Fibroblast of the aortic adventitia (primary cell): ENCODE measurements at places on chromosomes 7 and 10.

DNA sequence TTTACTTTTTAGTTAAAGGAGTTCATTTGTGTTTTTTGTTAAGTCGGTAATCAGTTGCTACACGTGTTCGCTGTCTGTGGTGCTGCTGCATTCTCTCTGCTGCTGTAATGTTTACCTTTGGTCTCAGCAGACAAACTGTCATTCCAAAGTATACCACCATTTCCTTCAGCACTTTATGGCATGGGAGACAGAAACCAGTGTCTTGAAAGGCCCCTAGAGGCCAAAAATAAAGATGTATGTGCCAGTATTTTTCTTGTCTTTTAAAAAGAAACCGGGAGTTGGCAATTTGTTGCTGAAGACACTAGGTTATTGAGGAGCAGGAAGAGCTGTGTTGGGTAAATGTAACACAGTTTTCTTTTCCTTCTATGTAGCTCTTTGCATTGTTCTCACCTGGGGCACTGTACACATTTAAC is 24.1 kb downstream of the ZNF92 start:
- no peak for DNase-seq

GRCh38 chr7:140330128-140330527 is 68.2 kb downstream of the SLC37A3 start:
- no peak for DNase-seq

GRCh38 chr10:79103129-79103528 is 34.4 kb downstream of the ZMIZ1 start:
- no peak for DNase-seq

DNA sequence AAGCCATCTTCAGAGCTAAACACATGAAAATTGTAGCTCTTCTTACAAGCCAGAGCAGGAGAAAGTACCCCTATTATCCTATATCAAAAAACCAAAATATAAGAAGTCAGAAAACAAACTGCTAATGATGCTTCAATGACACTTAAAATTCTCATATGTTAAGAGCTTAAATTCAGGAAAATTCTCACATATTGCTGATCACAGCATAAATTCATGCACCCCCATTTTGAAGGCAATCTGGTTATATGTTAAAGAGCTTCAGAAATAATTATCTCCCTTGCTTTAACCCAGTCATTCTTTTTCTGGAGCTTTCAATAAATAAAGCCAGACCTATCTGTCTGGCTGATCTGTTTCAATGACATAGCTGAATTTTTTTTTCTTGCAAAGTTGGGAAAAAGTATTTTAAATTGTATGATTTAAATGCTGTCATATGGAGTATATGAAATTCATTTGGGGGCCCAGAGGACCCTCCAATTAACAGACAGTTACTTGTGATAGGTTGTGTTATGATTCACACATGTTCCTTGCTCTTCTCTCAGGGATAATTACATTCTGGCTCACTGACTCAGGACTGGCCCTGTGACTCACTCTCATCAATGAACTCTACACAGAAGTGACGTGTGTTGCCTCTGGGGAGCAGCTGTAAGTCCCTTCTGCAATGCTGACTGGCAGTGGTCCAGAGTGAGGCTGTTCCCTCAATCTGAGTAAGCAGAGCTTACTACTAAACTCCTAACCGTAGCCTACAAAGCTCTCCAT is 85.2 kb downstream of the HGF start:
- peak; percentile 100 for DNase-seq

DNA sequence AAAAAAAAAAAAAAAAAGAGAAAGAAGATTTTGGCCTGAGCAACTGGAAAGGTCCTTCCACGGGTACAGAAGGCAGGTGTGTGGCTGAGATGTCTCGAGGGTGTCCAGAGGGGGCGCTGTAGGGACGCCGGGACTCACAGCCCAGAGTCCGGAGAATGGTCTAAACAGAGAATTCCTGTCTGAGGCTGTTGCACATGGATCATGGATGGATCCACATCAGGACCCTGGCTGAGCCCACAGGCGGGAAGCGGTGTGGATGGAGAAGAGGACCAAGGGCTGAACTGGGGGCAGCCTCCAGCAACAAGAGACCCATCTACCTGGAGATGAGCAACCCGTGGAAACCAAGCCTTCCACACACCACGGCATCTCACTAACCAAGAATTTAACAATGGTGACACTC is 55.0 kb downstream of the PKD1L1 start:
- DNase-seq: no peak

DNA sequence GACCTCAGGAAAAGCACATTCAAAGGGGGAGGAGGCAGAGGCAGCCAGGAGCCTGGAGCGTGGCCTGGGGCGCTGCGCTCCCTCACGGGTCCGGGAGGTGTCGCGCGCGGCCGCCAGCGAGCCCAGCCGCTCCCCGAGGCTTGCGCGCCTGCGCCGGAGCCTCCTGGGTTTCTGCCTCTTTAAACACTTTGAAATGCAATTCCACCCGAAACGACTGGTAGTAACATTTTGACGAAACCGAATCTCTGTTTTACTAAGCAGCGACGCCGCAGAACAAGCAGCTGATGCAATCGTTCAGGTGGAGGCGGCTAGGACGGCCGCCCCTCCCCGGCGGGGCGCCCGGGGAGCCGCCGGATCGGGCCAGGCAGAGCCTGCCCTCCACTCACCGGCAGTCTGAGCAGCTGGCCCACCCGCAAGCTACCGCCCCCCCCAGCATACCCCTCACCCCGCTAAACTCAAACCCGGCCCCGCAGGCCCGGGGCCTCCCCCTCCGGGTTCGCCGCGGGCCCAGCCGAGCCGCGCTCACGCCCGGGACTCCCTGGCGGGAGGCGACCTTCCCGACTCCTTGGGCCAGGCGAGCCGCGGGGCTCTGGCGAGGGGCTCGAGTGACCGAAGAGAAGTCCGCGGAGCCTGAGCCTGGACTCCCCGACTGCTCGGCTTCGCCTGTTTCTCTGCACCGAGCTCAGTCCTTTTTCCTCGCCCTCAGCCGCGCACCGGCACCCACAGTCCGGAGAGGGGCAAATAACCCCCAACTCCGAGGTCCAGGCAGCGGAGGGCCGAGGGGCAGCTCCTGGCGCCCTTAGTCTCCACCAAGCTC is 3.2 kb downstream of the MKX start:
- DNase-seq: peak; percentile 75

GRCh38 chr7:158729646-158730382 is 25.2 kb upstream of the NCAPG2 start:
- no peak for DNase-seq

DNA sequence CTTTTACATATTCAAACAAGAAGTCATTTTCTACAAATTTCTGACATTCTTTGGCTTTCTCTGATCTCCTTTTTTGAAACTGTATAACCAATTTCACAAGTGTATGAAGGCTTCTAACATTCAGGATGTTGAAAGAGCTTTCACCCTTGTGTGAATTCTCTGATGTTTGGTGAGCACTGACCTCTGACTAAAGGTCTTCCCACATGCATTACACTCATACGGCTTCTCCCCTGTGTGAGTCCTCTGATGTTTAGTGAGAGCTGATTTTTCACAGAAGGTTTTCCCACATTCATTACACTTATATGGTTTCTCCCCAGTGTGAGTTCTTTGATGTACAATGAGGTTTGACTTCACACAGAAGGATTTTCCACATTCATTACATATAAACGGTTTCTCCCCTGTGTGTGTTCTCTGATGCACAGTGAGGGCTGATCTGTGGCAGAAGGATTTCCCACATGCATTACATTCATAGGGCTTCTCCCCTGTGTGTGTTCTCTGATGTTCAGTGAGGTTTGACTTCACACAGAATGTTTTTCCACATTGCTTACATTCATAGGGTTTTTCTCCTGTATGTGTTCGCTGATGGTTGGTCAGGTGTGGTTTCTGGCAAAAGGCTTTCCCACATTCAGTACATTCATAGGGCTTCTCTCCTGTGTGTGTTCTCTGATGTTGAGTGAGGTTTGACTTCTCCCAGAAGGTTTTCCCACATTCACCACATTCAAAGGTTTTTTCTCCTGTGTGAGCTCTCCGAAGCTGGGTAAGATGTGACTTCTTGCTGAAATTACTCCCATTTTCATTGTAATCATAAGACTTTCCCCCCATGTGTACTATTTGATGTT is 25.7 kb downstream of the ZNF248 start:
- no peak for DNase-seq

DNA sequence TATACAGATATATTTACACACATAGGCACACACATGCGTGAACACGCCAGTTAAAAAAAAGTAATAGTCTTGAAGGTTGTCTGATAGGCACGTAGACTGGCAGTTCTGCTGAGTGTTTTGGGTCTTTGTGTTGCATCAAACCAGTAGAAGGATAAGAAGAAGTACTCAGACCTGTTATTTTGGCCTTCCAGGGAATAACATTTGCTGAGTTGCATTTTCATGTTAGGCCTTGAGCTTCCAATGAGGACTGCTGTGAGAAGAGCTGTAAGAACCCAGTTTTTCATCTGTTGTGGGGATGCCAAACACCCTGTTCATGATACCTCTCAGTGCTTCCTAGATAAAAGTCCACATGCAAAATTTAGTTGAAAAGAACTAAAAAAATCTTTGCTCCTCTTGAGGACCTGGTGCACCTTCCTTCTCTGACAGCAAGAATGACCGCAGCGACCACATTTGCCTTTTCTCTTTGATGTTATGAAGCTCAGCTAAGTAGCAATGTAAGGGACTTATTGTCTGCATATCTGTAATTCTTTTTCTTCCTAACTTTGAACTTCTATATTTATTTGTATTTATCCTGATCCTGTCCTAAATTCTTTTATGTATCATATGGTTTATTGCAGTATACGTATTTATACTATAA is 27.2 kb downstream of the HIPK2 start:
- no peak for DNase-seq

- peak; percentile 98 for DNase-seq
Observed at GRCh38 chr10:103772096-103772845, 83.1 kb downstream of the SH3PXD2A start.

- DNase-seq: no peak
Observed at GRCh38 chr10:122689146-122689820, 10.4 kb downstream of the C10orf120 start.

DNA sequence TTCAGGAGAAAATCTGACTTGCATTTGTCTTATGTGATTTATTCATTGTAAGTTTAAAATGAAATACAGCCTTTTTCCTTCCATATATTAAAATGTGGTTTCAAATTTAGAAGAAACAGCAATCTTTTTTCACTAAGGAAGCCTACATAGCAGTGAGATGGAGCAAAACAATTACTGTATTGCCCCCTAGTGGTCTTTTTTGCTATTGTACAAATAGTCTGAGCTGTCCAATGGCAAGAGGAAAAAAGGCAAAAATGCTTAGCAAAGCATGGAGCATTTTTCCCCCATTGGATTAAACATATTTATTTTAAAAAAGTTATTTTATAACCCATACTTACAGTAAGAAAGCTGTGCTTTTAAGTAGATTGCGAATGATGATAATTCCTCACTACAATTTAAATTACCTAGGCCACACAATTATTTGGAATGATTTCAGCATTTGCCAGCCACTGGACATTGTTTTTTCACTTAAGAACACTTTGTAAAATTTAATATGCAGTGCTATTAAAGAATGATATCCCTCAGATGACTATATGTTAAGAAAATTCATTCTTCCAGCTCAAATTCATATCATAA is 119.5 kb downstream of the CPED1 start:
- peak; percentile 87 for DNase-seq

DNA sequence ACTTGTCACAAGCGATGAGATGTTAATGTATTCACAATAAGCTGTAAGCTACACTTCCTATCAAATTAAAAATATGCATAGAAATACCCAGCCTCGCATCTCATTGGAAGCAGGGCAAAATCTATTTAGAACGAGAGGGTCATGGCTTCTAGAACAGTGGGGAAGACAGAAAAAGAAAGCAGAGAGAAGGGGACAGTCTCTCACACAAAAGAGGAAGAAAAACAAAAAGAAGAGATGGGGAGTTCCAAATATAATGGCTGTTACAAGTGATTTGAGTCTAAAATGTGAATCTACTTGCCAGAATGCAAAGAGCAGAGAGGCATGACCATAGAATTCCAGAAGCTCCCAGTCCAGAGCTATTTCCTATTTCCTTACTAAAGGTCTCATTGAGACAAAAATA is 13.8 kb downstream of the LRRN3 start:
- no peak for DNase-seq

DNA sequence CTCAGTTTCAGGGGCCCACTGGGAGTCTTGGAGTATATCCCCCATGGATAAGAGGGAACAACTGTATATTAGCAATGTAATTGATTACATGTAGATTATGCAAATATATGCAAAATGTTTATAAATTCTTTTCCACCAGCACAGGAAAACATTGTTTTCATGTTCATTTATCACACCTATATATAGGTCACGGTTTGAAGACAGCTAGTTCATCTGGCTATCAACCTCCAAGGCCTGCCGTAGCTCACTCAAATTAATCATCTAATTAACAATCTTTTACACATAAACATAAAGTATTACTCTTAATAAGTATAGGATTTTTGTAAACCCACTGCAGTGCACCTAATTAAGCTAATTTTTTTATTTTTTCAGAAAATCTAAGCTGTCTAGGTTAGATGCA is 53.7 kb upstream of the SP4 start:
- DNase-seq: no peak

DNA sequence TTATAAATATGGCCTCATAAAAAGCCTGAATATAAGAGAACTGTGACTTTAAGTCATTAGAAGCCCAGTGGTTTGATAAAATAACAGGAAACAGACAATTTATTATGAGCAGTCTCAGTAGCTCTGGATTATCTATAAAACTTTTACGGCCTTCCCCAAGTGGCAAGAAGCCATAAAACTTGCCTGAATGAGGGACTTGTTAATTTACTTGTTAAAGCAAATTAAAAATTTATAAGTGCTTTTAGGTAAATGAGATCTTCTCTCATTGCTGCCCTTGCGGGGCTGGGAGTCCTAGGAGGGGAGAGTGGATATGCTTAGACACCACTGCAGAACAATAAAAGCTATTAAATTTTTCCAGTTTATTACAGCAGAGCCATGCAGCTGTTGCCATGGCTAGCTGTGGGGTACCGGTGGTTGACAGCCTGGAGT is 499.9 kb downstream of the AUTS2 start:
- no peak for DNase-seq

- DNase-seq: no peak
Observed at GRCh38 chr10:117140525-117140902, 2.4 kb upstream of the VAX1 start.

- DNase-seq: peak; percentile 60
Observed at GRCh38 chr10:93028883-93029282, 31.7 kb upstream of the CYP26C1 start.

- DNase-seq: peak; percentile 31
Observed at GRCh38 chr10:110898391-110898790, 20.6 kb downstream of the BBIP1 start.

- no peak for DNase-seq
Observed at GRCh38 chr7:127848241-127848640, 183.0 kb downstream of the LRRC4 start.

DNA sequence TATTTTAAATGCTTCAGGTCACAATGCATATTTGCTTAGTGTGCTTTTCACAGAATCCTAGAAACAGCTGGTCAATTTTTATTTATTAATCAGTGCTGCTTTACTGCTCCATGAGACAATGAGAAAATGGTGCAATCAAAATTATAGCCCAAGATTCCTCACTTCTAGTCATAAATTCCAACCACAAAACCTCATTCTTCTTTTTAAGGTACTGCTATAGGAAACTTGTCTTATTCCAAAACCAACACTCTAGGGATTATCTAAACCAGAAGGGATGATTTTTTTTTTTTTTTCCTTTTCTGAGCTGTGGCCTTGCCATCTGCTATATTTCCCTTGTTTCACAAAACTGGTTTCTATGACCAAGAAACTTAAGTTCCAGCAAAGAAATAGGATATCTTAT is 64.0 kb upstream of the SEMA3A start:
- DNase-seq: peak; percentile 86
